ENCODE measurements at places on chromosomes 11 and 22. TPM values are rescaled to one million over a fixed set of nuclear protein-coding genes. Genes with fewer than 3 reads are reported as not detected.

The PRAME gene
- not detected for total RNA-seq

The LRRC10B gene
- total RNA-seq: 0.64 TPM

The PANX3 gene
- total RNA-seq: not detected

The SLN gene
- 5,721 TPM for total RNA-seq

The KCNJ4 gene
- not detected for total RNA-seq

The SOX10 gene
- total RNA-seq: 0.25 TPM

The C22orf31 gene
- total RNA-seq: not detected

The DEPDC7 gene
- total RNA-seq: 3.2 TPM

The DMC1 gene
- 0.54 TPM for total RNA-seq

The E2F8 gene
- 1.4 TPM for total RNA-seq
